ENCODE measurements at places on chromosomes 1 and 21.

DNA sequence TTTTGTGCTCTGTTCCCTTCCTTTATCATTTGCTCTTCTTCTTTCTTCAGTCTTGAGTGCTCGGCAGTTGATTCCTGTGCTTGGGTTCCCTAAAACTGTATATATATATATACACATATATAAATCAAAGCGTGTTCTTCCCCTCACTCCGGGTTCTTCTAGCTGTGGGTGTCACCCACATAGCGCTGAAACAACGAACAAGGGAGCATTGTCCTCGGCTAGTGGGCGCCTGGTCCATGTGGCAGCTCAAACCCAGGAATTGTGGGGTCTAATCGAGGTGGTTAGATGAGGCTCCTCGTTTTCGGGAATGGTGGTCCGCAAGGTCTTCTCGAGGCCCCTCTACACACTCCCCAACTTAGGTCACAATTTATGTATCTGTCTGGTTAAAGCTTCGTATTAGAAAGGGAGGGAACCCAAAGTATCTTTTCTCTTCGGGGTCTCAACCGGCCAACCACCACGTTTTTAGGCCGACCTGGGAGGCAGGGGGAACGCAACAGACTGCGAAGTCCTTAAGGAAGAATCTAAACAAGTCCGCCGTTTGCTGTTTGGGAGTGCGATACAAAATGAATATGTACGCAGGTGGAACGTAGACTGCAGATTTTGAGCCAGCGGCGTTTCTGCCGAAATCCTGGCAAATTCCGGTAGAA, 504 bp upstream of the SDHC start:
- no peak for DNase-seq

- DNase-seq = peak; percentile 43
These were observed 4.1 kb downstream of the COL6A1 start for GRCh38 chr21:45985471-45986315.

DNA sequence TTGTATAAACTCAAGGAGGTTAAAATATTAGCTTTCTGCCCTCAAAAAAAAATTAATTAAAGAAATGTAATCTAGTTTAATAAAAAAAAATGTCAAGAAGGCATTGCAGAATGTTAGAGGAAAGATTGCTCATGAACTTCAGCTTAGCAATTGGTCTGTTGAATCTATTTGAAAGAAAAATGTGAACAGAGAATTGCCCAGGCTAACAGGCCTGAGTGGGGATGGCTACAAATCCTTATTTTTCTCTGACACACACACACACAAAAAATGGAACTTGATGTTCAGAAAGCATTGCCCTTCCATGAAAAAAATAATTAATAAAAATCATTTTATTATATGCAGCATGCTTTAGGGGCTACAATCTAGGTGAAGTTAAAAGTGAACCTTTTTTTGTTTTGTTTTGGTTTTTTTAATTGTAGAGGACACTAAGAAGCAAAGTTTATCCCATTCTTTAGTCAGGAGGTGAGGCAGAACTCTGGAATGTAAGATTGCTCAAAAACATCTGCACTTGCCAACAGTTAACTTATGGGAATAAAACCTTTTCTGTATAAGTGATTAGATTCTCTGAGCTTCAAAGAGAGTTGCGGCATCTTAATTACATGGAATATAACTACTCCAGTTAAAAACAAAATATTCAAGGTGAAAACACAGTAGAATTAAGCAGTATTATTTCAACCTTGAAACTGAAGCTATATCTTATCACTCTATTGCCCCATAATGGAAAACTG, 658.5 kb upstream of the ADGRL2 start:
- DNase-seq = no peak

GRCh38 chr1:228156941-228157728, 7.4 kb downstream of the GJC2 start:
- DNase-seq = no peak

DNA sequence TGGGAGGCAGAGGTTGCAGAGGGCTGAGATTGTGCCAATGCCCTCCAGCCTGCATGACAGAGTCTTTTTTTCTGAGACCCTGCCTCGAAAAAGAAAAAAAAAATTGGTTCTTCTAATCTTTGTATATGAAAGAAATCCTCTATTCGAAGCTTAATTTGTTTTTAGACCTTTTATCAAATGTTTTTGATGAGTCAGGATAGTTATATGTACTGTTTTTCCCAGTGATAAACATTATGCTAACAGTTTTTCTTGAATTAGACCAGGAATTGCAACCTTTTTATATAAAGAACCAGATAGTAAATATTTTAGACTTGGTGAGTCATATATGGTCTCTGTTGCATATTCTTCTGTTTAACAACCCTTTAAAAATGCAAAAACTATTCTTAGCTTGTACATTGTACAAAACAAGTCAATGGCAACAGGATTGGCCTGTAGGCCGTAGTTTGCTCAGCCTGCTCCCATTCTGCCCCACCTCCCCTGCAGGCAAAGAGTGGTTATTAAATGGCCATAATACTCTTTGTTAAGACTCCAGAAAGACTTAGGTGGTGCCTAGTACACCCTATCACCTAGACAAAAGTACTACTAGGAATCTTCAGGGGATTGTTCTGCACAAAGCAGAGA, 45.2 kb downstream of the LYST start:
- DNase-seq = no peak

DNA sequence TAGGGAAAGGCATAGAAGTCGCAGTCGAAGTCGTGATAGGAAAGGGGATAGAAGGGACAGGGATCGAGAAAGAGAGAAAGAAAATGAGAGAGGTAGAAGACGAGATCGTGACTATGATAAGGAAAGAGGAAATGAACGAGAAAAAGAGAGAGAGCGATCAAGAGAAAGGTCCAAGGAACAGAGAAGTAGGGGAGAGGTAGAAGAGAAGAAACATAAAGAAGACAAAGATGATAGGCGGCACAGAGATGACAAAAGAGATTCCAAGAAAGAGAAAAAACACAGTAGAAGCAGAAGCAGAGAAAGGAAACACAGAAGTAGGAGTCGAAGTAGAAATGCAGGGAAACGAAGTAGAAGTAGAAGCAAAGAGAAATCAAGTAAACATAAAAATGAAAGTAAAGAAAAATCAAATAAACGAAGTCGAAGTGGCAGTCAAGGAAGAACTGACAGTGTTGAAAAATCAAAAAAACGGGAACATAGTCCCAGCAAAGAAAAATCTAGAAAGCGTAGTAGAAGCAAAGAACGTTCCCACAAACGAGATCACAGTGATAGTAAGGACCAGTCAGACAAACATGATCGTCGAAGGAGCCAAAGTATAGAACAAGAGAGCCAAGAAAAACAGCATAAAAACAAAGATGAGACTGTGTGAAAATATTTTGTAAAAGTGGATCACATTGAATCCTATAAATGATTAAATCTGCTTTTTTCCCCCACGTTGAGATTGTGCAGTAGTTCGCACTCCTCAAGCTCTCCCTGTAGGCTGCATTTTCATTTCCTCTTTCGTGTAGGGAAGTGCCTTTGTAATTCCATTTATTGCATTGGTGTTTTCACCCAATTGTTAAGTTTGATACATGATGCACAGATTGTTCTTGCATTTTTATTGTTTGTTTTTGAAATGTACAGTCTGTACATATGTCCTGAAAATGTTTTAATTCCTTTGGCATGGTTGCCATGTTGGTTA, 7.5 kb downstream of the PRPF38B start:
- no peak for DNase-seq

- no peak for DNase-seq
These were observed 11.2 kb upstream of the HJV start for GRCh38 chr1:146032631-146033219.

GRCh38 chr1:43934101-43934985, 742 bp downstream of the ARTN start:
- peak; percentile 92 for DNase-seq

GRCh38 chr1:2539312-2539907, 9.3 kb upstream of the HES5 start:
- peak; percentile 70 for DNase-seq

GRCh38 chr1:119959268-119960220, 63.2 kb upstream of the ADAM30 start:
- DNase-seq = no peak

GRCh38 chr1:91601554-91602376, 101.1 kb downstream of the CDC7 start:
- DNase-seq = no peak

DNA sequence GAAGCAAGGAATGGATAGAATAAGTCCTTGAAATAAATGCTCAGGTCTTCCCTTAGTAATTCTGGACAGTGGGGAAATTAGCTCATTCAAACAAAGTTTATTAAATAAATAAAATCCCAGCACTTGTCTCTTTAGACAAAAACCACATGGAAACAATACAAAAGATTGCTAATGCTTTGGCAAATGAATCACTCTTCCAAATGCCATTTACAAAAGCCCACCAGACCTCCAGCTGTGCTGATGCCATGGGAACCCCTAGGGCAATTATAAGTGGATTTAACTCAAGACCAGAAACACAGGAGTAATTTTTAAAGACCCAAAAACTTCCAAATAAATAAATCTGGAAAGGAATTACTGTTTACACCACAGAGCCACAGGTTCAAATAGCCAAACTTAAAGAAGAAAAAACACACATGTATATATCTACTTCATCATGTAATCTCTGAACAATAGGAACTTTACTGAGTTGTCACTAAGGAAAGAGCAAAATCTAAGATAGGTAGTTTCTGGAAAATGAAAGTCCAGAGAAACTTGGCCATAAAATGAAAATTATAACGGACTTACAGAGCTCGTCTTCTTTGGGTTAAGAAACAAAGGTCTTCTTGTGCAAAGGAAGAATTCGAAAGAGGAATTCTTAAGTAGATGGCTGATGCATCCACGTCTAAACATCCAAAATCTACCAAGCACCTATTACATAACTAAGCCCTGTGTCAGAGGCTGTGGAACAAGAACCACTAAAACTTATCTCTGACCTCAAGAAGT, 399.4 kb downstream of the SMYD3 start:
- DNase-seq = no peak

DNA sequence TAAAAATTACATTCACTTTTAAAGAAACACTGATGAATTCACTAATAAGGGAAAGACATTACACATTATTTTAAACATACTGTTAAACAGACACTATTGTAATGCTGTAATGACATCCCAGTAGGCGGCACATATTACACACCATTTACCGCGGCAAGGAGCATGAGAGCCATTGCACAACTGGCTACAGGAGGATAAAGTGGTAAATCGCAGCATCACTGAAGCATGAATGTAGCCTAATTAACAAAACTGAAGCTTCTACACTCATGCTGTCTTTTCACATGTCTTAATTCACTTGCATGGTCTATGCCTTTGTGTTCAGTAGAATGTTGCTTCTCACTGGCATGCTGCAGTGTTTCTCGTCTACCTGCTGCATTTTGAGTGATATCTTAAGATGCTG, 1046.0 kb downstream of the MRPL39 start:
- DNase-seq = no peak

DNA sequence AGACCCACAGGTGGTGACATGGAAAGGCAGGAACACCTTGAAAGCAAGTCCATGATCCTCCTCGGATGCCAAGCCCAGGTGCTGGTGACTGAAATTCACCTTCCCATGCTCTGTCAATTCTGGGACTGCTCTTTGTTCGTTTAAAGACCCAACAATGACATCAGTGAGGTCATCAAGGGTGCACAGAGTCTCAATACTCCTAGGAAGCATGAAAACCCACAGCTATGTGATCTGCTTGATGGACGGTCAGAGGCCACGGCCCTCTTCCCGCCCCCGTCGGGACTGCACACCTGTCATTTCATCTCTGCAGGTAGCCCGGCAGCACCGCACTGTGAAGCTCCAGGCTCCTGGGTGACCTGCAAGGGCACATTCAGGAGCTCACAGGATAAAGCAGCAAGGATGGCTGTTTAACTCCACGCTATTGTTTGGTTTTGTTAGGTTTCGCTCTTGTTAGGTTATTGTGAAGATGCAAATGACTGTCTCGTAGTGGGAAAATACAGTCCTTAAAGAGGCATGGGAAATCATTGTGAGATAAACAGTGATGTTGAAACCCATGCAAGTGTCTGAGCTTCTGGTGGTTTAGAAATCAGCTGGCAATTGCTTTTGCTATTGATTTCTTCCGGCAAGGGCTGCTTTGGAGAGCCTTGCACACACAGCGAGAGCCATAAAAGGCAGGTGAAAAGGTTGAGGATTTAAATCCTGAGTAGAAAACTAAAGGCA, 124.8 kb upstream of the AJAP1 start:
- DNase-seq = peak; percentile 28

- DNase-seq = no peak
These were observed 124.0 kb upstream of the SLC45A1 start for GRCh38 chr1:8193840-8194406.

DNA sequence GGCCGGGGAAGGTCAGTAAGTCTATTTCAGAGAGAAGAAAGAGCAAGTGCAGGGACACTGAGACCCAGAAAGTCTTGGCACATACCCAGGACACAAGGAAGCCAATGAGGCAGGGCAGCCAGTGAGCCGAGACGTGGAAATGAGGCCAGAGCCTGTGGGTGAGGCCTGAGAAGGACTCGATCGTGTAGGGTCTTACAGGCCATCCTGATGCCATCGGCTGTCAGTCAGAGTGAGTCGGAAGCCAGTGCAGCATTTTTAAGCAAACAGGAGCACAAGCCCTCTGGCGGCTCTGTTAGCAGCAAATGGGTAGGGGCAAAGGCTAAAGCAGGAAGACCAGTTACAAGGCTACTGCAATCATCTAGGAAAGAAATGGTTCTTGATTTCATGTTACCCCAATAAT, 6.1 kb upstream of the GJB3 start:
- DNase-seq = no peak

DNA sequence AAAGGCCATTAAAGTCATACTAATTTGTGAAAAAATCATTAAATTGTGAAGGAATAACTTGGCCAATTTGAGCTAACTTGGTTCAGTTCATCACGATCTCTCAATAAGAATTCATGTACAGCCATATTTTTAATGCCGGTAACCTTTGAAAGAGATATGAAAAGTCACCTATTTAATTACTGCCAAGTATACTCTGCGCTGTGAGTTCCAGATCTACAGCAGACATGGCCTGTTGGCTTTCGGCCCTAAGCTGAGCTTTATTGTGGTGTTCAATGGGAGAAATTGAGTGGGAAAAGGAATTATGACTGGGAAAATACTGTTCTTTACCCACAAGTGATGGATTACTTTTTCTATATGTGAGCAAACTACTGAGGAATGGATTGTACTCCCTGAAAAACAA, 159.9 kb upstream of the L1TD1 start:
- no peak for DNase-seq

GRCh38 chr1:84370831-84371394, 27.4 kb upstream of the DNASE2B start:
- DNase-seq = no peak

GRCh38 chr21:45630876-45631275, 12.6 kb upstream of the PCBP3 start:
- DNase-seq = no peak

DNA sequence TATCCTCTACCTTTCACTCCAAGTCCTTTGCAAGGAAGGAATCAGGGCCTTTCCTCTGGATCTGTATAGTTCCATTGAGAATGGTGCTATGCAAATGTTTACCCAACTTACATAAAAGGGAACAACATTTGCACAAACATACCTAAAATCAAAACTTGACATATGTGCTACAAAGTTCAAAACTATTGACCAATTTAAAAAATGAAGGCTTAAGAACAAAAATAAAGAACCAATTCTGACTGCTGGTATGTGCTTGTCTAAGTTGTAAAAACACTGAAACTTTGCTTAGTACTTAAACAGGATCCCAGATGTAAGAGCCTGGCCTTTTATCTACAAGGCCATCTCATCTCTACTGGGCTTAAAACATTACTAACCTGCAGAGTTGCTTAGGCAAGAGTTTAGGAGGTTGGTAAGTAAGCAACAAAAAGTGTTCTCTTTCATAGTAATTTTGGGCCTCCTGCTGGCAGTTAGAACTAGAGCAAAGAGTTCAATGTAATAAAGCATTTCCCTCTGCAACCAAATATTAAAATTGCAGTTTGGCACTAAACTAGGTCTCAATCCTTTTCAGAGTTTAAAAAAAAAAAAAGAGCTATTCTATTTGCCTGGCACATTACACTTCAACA, 2.0 kb downstream of the SCMH1 start:
- DNase-seq = no peak

GRCh38 chr1:168408884-168409283, 128.2 kb downstream of the TBX19 start:
- DNase-seq = peak; percentile 73
